Fibroblast of gingiva (primary cell): ENCODE measurements at places on chromosomes 3 and 15.

DNA sequence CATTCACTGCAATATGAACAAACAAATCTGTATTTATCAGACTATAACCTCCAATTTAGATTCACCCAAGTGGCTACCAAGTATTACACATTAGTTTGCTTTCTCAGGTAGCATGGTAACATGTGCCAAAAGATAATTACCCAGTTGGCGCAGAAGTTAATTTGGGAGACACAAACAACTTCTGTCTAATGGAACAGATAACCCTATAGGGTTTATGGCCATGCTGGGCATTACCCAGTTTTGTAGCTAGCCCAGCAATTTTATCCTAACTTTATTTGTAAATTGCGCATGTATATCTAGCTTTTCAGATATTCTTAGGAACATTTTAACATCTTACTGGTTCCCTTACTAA, 780 bp downstream of the RPL22L1 start:
- DNase-seq: no peak

GRCh38 chr3:193942516-193943055, 193.4 kb upstream of the HES1 start:
- DNase-seq: no peak

DNA sequence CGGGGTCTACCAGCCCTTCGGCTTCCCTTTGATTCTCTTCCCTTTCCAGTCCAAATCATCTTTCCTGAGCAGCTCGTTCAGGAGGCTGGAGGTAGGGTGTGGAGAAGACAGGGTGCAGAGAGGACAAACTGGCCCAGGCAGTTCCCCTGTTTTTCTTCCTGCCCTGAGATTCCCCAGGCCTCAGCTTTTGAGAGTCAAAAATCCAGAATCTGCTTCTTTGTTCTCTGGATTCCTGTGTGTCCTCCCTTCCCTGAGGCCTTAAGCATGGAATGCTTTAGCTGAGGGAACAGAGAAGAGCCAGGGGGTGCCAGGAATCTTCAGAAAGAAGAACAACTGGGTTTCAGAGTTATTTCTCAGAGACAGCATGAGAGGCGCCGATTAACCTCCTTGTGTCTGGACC, 26.7 kb upstream of the LRTM1 start:
- DNase-seq: no peak

- no peak for DNase-seq
These were observed 238.7 kb downstream of the SV2B start for GRCh38 chr15:91338766-91339165.

DNA sequence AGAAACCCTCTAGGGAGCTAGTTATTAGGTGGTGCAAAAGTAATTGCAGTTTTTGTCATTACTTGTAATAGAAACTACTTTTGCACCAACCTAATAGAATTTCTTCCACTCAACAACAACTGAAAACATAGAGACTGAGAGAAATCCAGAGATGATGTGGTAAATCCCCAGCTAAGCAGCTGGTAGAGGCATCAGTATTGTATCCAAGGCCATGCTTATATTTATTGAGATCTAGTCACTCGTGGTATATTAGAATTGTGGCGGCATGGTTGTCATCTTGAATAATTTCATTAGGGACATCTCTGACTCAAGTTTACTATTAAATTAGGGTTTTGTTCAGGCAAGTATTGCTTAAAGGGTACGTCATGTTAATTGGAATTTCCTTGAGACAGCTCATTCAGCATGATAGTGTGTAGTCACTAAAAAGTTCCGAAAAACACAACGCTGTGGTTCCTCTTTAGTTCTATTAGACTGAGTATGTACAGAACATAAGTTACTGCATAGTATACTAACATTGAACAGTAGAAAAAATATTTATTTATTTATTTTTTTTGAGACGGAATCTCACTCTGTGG, 35.3 kb downstream of the PAK2 start:
- peak; percentile 31 for DNase-seq

DNA sequence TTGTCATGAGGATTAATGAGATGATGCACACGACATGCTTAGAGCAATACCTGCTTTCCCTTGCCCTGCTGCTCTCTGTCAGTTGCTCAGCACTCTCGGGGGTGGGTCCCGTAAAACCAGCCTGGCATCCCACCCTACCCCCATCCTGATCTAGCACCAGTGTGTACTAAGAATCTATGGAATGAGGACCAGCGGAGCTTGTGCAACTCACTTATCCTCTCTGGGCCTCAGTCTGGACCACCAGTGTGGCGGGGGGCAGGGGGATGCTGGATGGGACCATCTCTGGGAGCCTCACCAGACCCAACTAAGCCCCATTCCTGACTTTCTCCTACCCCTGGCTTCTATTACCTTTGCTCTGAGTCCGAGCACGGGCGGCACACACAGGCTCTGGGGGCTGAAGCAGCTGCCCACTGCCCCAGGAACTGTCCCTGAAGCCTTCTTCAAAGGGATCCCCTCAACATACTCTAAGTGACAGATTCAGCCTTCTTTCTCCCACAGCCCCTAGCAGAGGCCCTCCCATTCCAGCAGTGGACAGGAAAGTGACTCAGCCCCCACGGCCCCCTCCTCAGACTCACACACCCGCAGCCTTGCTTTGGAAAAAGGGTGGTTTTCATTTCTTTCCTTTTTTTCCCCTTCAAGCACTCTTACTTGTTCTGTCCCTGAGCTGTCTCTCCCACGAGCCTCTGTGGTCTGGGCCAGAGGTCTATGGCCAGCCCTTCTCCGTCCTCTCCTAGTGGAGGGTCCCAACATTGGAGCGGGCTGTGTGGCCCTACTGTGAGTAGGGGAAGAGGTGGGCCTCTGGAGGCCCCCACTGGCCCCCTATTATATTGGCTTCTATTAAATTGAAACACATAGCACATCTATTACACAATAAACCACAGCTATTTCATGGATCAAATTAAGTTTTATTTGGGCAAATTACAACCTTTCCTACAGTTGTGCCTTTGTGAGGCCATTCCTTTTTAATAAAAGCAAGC, 100.3 kb downstream of the SMAD6 start:
- DNase-seq: peak; percentile 58

- peak; percentile 29 for DNase-seq
These were observed 38.5 kb downstream of the C3orf62 start for GRCh38 chr3:49238274-49239127.

- DNase-seq: peak; percentile 7
These were observed 61.9 kb downstream of the ANO10 start for GRCh38 chr3:43559961-43560360.

- DNase-seq: no peak
These were observed 37.7 kb upstream of the PLXNA1 start for GRCh38 chr3:126945171-126945721.

DNA sequence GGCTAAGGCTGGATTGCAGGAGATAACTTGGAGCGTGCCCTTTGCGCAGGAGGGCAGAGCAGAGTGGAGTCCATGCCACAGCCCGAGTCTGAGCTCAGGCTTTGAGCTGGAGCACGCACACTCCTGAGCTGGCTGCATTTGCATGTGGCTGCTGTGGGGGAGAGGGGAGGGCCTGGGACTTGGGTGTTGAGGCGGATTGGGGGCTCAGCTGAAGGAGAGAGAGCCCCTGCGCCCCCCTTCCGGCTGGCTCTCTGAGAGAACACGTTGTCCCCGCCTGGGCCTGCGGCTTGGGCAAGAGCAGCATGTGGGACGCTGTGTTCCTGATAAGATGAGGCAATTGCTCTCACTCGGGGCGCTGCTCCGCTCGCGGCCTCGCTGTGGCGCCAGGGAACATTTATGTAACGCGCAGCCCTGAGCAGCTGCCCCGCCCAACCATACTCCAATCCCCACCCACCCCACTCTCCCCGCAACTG, 39.1 kb downstream of the KLF13 start:
- DNase-seq: peak; percentile 92

DNA sequence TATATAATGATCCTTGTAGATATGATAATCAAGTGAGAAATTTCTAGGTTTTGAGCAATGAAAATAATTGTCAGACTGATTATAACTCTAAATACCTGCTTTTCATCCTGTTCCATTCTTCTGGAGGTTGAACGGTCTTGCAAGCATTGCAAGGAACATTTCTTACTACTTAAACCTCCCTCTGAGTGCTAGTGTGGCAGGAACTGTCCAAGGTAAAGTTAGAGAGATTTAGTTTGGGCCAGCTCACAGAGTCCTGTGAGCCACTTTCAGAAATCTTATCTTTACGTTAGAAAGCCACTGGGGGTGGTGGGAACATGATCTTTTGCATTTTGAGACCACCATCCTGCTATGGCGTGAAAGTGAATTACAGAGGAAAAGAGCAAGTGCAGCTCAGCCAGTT, 121.1 kb upstream of the NPHP3 start:
- DNase-seq: no peak

DNA sequence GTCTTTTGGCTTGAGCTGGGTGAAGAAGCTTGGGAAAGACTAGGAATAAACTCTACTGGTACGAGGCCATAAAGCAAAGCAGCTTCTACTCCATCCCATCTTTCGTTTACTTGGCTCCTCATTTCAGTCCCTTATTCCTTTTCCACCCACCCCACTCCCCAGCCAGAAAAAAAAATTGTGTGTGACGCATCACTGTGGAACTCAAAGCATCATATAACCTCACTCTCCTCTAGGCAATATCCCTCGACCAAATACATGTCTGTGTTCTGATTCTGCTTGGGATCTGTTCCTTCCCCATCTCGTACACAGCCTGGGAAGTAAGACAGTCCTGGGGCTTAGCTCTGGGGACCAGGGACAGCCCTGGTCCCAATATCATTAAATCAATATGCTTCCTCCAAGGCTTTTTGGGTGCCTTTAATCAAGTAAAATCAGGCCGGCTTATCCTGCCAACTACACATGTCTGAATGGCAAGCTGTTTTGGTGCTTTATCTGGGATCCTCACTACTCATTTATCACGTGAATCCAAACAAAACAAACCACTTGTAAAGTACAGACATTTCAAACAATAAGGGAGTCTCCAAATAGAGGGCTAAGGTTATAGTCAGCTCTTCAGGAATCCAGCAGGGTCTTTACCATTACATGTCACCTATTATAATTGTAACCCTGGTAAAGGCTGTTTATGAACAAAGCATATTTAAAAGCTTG, 74.9 kb upstream of the ZBED2 start:
- no peak for DNase-seq

DNA sequence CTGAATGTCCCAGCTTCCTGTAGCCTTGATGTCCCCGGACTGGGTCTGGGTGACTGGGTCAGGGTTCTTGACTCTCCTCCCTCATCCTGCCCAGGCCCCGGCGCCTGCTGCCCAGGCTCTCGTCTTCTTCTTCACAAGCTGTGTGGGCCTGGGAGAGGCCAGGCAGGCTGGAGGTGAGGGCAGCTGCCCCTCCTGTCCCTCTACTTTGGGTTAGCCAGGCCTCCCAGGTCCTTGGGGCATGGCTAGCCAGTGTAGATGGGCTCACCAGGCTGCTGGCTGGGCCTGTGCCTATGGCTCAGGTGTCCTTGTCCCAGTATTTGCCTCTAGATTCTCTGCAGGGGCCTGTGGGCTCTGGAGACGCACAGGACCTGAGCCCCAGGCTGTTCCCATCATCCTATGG, 31.8 kb downstream of the TKT start:
- no peak for DNase-seq

DNA sequence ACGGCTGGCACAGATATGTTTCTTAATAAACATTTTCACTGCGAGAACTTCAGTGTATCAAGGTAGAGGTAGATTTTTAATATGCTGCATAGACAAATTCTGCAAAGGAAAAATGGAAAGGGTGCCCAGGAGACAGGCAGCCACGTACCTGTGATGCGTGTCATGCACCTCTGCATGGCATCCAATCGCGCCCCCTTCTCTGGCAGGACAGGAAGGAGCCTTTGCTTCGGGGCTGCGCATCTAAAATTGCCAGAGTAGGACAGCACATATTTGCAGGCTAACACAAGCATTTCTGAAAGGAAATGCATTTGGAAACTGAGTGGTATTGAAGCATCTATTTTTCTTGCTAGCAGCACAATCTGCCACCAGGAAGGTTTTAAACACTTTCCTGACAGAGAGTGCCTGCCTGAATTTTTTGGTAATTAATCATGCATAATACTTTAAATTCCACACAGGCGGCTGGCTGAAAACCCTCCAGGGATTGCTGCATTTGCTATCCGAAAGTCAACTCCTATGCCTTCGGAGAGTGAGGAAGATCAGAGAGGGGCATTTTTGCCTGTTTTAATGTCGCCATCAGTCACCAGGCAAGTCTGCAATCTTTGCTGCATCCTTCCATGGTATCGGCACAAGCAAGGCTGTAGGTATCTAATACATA, 165.1 kb upstream of the ATP10A start:
- no peak for DNase-seq
